ENCODE measurements at places on chromosomes 1 and 21.

GRCh38 chr1:25347556-25347955 lies 9.4 kb downstream of the TMEM50A start:
- no peak overlapping the region for H3K27ac ChIP-seq
- no peak for DNase-seq
- no peaks in the 10 kb centered on the region for H3K27me3 ChIP-seq

DNA sequence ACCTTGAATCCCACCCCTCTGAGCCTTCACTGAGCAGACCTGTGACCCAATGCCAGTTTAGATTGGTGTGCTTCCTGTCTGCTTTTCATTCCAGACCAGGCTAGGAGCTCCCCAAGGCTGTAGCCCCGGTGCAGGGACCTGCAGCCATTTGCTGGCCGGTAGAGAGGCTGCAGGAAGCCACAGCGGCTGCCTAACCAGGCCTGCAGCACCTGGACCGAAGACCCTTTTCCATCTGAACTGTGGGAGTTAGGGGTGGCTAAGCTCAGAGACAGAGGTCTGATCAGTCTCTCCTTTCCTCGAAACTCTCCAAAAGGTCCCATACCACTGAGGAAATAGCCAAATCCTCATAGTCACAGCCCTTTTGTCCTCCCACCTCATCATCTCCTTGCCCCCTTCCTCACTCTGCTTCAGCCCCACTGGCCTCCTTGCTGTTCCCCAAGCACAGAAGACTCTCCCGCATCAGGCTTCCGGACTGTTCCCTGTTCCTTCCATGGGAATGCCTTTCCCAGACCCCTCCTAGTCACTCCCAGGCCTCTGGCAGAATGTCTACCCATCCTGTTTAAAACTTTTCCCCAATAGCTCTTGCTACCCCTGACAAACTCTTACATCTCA lies 674 bp upstream of the TTC4 start:
- H3K4me3 ChIP-seq = peak overlapping the region; percentile 79
- DNase-seq = no peak
- no peaks in the 10 kb centered on the region for H3K27me3 ChIP-seq
- peaks cover 20% of the 10 kb centered on the region for H3K36me3 ChIP-seq
- H3K4me1 ChIP-seq = peaks cover 7% of the 10 kb centered on the region

GRCh38 chr1:113669988-113670387 lies 89.3 kb downstream of the PHTF1 start:
- peaks cover 17% of the 10 kb centered on the region for H3K4me1 ChIP-seq
- DNase-seq = peak; percentile 23
- H3K27ac ChIP-seq = no peak overlapping the region
- H3K36me3 ChIP-seq = peaks cover 27% of the 10 kb centered on the region
- no peaks in the 10 kb centered on the region for H3K27me3 ChIP-seq

GRCh38 chr1:150464422-150464826 lies 22.8 kb upstream of the TARS2 start:
- H3K4me3 ChIP-seq = no peak overlapping the region
- peak; percentile 51 for DNase-seq
- H3K4me1 ChIP-seq = no peaks in the 10 kb centered on the region
- no peaks in the 10 kb centered on the region for H3K27me3 ChIP-seq

DNA sequence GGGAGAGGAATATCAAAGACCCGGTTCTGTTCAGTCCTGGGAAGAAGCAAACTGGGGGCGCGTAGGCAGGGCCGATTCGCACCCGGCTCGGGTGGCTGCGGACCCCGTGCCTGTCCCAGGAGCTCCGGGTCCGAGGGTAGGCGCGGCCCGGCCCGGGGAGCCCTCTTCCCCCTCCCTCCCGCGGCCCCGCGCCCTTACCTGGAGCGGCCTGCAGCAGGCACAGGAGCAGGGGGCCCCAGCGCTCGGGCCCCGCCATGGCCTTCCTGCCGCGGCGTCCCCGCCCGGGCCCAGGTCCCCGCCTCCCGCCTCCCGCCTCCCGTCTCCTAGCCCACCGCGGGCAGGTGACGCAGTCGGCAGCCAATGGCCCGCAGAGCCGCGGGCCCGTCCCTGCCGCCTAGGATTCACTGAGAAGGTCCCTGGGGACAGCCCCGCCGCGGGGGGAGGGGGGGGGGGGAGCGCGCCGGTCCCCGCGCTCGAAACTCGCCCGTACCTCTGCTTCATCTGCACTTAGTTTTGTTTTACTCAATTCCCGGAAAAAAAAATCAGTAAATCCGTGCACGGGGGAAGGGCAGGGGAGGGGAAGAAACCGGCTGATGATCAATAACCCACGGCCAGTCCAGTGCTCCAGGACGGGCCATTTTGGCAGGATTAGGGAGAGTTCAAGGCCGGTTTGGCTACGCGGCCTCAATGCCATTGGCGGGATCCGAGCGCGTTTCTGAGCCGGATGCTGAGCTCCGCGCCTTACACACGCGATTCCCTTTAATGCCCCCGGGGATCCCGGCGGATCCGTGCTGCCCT lies at the start of gene IFNLR1:
Gene IFNLR1, minus strand, starts transcription at position 297 of the 798 bp plus-strand sequence. Its CDS starts 41 bp downstream, at position 256.
- H3K4me1 ChIP-seq = peaks cover 52% of the 10 kb centered on the region
- H3K36me3 ChIP-seq = no peaks in the 10 kb centered on the region
- H3K4me3 ChIP-seq = peak within 1 kb of the TSS; percentile 70

GRCh38 chr1:240343966-240344365 lies 252.3 kb downstream of the FMN2 start:
- H3K27ac ChIP-seq = no peak overlapping the region
- no peak for DNase-seq
- H3K27me3 ChIP-seq = no peaks in the 10 kb centered on the region
- H3K4me3 ChIP-seq = no peak overlapping the region
- no peaks in the 10 kb centered on the region for H3K4me1 ChIP-seq
- no peaks in the 10 kb centered on the region for H3K36me3 ChIP-seq
